ENCODE measurements at places on chromosomes 5 and 9.

DNA sequence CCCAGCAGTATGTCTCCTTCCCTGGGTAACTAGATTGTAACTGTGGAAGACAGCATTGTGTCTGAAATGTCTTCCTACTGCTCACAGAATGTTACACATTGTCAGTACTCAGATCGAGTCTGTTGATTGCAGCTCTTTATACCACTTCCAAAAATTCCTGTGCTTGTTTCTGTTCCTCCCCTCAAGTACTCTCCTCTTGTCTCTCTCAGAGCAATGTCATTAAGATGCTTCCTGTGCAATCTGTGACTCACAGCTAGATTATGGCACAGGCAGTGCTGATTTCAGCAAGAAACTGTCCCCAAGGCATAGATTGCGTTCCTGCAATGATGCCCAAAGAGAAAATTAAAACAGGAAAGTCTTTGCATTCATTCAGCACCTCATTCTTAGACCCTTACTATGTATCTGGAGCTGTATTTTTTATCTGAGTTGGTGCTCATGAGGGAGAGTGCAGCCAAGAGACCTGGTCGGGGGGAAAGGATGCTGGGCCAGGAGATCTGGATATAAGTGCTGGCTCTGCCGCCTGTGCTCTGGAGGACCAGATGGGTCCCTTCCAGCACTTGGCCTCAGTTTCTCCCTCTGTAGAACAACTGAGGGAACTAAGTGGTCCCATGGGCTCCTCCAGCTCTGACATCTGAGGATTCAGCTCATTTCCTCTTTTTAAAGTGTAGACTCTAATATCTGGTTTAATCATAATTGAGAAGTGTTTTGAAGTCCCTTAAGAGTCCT lies 40.8 kb upstream of the GNPDA1 start:
- DNase-seq, result peak; percentile 63

- no peak for DNase-seq
Measured at GRCh38 chr9:38393128-38393796, 760 bp downstream of the ALDH1B1 start.

- DNase-seq, result peak; percentile 31
Measured at GRCh38 chr5:152378730-152379129, 26.3 kb downstream of the NMUR2 start.

- no peak for DNase-seq
Measured at GRCh38 chr5:35430381-35431162, 187.1 kb upstream of the SPEF2 start.

- DNase-seq, result no peak
Measured at GRCh38 chr5:17219006-17219422, 1.6 kb downstream of the BASP1 start.

GRCh38 chr9:37911271-37911681 lies 7.3 kb upstream of the SLC25A51 start:
- no peak for DNase-seq

DNA sequence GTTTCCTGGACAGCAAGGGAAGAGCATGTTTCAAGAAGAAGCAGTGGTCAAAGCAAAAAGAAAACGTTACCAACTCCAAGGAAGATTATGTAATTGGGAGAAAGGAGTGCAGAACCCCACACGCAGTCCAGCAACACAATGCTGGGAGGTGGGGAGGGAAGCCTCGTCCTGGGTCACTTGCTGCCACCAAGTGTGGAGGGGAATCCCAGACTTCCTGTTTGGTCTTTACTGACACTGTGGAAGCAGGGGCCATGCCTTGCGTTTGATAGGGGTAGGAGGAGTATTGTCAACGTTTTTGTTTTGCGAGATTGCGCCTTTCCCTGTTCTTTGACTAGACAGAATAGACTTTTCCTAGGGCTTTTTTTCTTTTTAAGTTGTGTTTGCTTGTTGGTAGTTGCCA lies 421.0 kb downstream of the KDM4C start:
- no peak for DNase-seq

- no peak for DNase-seq
Measured at GRCh38 chr9:111731928-111732327, 62.8 kb downstream of the SHOC1 start.

GRCh38 chr5:151202381-151203139 lies 21.3 kb downstream of the CCDC69 start:
- DNase-seq, result peak; percentile 92

DNA sequence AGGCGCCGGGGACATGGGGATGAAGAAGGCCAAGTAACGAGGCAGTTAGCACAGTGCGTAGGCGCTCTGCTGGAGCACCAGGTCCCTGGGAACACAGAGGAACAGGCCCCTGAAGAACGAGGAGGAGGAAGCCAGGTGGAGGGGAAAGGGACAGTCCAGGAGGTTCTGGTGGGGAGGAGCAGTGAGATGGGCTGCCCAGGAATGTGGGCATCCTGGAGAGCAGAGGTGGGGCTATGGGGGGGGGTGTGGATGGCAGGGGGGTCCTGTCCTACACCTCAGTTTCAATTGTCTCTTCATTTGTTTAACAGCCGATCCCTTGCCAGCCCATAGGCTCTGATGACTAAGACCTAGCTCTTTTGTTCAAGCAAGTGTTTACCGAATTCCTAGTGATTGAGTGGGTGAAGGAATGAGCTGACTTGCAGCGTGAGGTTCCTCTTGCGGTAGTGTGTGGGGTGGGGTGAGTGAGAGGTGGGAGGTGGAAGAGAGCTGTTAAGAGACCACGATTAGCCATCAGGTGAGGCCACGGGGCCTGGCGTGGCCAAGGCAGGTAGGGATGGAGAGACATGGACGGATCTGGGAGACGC lies 8.4 kb upstream of the PHYHD1 start:
- peak; percentile 95 for DNase-seq

GRCh38 chr5:76145945-76146344 lies 62.8 kb downstream of the SV2C start:
- peak; percentile 10 for DNase-seq

- no peak for DNase-seq
Measured at GRCh38 chr5:172923539-172923938, 35.7 kb upstream of the RPL26L1 start.

DNA sequence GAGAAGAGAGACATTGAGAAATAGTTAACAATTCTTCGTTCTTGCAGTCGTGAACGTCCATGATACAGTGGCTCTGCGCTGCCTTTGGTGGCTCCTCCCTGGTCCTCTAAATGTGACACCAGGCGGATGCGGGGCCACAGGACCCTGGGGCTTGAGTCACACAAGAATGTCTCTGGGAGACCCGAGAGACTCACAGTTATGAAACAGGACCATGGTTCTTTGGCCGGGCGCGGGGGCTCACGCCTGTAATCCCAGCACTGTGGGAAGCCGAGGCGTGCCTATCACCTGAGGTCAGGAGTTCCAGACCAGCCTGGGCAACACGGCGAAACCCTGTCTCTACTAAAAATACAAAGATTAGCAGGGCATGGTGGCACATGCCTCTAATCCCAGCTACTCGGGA lies 767 bp upstream of the ZDHHC11 start:
- DNase-seq, result no peak

DNA sequence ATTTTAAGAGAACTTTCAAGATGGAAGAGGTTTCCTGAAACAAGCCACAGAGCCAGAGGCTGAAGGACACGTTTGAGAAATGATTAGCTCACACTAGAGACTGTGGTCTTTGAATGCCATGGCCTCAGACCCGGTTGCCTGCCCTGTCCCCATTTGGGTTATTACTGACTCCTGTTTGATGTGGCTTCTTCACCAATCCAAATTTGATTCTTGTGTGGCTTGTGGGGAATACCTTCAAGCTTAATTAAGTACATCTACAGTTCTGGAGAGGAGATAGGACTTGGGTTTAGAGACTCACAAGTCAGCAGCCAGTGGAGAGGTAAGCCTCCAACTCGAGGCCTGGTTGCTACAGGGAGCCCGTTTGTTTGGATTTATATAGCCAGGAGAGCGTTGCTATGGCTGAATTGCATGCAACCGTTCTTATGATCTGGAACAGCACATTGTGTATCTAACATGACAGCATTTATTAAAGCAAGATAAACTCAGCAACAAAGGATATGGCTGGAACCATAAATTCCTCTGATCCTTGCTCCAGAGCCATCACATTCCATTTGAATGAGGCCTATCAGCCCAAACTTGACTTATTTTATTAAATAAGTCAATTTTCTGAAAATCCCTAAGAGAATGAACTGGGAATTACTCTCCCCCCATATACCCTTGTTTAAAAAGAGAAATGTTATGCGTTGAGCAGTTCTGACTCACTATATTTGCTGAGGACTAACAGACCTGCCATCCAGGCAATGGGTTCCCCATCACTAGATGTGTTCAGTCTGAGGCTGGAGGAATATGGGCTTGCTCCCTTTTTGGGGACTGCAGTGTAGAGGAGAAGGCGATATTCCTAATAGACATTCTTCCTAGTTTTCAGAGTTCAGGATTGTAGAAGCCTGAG lies 88.4 kb upstream of the TNFSF8 start:
- peak; percentile 24 for DNase-seq

DNA sequence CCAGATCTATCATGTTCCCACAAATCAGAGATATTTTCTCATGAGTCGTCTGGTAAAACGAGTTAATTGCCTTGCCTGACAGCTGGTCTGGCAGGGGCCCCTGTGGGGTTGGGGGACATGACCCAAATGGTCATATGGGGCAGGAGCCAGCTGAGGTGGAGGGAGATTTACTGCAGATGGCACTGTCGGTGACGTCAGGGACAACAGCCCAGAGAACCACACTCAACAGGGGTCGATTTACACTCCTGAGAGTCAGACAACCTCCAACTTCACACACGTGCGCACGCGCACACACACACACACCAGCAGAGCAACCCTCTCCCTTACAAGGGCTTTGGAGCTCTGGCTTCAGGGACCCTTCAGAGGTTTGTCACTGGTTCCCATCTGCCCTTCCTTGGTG lies 23.4 kb upstream of the GABRP start:
- DNase-seq, result no peak

- peak; percentile 53 for DNase-seq
Measured at GRCh38 chr5:134590992-134591659, 41.5 kb downstream of the SAR1B start.
